ENCODE measurements at places on chromosomes 1 and 21.

GRCh38 chr1:26689504-26689903 is 6.3 kb upstream of the ARID1A start:
- DNase-seq: no peak

- DNase-seq: peak; percentile 56
These were observed 4.6 kb downstream of the DMAP1 start for GRCh38 chr1:44217809-44218410.

- no peak for DNase-seq
These were observed 3.0 kb downstream of the PLA2G2A start for GRCh38 chr1:19976317-19977003.

- DNase-seq: no peak
These were observed 110.4 kb downstream of the NFIA start for GRCh38 chr1:61192663-61193330.

- DNase-seq: no peak
These were observed 10.0 kb downstream of the NBPF3 start for GRCh38 chr1:21449906-21450305.

GRCh38 chr1:71170925-71171324 is 90.1 kb upstream of the ZRANB2 start:
- DNase-seq: no peak

DNA sequence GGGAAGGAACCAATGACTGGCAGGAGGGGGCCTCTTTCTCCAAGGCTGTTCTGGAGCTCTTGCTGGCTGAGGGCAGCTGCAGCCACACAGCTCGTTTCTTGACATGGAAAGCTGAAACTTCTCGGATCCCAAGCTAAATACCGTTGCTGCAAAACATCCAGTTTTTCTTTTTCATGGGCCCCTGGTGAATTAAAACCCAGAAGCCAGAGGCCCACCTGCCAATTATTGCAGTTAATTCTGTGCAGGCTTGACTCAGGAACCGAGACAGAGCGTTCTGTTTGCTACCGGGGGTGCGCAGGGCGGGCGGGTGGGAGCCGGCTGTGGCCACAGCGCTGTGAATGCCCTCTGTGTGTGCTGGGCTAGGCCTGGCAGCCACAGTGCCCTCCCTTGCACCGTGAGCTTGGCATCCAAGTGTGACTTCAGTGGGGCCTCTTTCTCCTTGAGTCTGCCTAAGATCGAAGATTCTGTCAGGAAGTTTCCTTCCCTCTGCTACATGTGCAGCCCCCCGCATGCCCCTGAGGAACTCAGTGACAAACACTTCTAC is 19.9 kb upstream of the KCNE2 start:
- DNase-seq: no peak

DNA sequence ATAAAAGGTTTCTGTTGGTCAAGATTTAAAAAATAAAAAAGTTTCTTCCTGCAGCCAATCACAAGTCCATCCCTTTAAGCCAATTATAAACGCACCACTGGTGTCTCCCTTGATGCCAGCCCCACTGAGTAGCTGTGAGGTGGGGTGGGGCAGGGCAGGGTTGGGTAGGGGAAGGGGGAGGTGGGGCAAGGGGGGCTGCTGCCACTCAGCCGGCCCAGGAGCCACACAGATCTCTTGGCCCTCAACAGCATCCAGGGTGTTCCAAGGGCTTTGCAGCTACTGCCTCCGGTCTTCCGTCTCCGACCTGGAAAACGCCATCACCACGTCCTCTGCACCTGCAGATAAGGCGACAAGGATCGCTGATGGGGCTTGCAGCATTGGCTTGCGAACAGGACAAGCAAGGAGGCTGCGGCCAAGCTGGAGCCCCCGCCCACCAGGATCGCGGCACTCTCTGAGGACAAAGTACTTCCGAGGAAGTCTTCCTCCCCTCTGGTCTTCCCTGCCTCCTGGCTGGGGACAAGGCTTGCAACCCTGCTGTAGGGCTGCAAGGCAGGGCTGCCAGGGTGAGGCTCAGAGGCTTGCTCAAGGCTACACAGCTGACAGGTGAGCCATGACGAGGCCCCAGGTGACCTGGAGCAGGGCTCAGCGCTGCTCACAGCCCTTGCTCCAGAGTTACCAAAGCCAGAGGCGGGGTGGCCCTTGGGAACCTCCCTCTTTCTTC is 26.8 kb upstream of the CLSTN1 start:
- no peak for DNase-seq

DNA sequence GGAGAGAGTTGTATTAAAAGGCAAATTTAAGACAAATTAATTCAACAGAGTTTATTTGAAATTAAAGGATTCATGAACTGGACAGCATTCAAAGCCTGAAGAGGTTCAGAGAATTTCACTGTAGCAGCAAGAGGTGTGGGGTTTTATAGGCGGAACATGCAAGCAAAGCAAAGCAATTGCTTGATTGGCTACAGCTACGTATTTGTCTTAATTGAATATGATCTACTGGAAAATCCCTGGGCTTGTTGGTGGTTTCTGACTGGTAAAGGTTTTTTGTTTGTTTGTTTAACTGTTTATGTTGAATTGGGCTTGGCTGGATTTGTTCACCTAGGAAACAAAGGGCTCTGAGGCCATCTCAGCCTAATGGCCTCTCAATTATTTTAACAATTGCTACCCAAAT is 61.5 kb downstream of the KCNK1 start:
- no peak for DNase-seq

DNA sequence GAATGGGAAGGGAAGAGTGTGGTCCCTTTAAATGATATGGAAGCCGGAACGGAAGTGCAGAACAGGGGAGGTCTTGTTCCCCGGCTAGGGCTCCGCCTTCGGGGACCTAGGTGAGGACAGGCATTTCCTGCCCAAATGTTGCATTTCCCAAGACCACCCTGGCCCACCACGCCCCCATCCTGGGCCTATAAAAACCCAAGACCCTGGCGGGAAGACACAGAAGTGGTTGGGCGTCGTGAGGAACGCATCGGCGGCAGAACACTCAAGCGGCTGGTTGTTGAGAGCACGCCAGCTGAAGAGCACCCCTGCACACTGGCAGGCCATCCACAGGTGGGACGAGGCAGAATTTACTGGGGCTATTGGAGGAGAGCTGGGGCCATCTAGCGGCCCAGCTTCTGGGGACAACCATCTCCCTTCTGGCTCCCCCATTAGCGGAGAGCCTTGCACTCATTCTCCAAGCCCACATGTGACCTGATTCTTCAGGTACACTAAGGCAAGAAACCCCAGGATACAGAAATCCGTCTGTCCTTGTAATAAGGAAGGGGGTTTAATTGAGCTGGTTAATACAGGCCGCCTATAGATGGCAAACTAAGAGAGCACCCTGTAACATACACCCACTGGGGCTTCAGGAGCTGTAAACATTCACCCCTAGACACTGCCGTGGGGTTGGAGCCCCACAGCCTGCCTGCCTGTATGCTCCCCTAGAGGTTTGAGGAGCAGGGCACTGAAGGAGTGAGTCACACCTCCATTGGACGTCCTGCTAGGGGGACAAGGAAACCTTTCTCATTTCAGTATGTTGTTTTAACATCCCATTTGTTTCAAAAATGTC is 1327.9 kb downstream of the BRINP3 start:
- DNase-seq: no peak

GRCh38 chr1:3011631-3012455 is 9.4 kb upstream of the ACTRT2 start:
- no peak for DNase-seq

GRCh38 chr1:117007719-117008013 is 6.1 kb downstream of the CD101 start:
- no peak for DNase-seq

- DNase-seq: no peak
These were observed 13.3 kb upstream of the TBX15 start for GRCh38 chr1:119001181-119002027.

DNA sequence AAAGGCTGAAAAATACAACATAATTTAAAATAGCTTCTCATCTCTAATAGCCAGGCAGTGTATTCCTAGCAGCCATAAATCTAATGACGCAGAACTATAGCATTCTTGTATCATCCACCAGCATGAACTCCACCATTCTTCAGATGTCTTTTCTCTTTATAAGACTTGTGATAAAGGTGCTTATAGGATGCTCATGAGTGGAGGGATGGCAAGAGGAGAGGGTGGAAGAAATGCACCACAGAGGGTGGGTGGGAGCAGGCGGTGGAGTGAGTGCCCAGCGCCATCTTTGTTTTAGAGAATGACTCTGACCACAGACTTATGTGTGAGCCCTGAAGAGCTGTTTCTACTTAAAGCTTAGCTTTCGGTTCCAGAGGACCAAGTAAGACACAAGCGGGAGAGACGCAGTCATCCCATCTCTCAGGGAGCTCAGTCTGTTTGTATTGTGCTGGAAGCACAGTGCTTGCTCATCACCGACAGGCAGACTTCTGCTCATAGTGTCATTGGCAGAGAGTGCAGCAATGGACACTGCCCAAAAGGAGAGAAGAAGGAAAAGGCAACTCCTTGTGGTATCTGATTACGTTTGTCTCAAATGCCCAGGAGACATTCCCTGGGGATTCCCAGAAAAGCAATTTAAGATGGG is 65.6 kb downstream of the KCNJ15 start:
- DNase-seq: no peak

DNA sequence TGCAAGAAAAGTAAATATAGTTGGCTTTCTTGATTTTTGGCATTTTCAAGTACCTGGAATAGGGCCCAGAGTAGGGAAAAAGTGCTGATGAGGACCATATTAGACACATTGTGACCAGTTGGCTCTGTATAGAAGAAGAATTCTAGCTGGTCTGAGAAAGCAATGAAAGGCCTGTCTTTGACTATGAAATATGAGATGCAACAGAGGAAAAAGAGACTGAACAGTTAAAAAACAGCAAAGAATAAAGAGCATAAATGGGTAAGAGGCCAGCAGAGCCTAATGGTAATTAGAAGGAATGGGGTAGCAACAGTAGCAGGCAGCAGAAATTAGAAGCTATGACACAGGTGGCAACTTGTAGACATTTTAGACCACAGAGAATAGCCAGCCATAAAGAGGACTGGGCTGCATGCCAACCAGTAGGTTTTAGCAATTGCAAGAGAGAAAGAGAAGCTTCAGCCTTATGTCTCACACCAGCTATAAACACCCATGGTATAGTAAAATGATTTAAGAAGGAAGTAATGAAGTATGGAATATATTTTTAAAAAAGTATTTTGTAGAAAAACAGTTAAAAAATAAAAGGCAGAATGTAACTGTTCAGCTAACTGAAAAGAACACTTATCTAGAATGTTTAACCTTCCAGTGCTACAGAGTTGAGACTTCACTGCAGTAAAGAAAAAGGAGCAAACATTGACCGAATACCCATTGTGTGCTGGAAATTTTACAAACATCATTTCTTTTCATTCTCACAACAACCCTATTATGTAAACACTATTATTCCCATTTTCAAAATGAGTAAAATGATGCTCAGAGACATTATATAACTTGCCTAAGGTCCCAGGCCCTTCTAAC is 114.1 kb downstream of the LHX4 start:
- no peak for DNase-seq

- no peak for DNase-seq
These were observed 624 bp downstream of the RIPK4 start for GRCh38 chr21:41765973-41766882.

- DNase-seq: no peak
These were observed 37.2 kb upstream of the AGO1 start for GRCh38 chr1:35845766-35846165.

DNA sequence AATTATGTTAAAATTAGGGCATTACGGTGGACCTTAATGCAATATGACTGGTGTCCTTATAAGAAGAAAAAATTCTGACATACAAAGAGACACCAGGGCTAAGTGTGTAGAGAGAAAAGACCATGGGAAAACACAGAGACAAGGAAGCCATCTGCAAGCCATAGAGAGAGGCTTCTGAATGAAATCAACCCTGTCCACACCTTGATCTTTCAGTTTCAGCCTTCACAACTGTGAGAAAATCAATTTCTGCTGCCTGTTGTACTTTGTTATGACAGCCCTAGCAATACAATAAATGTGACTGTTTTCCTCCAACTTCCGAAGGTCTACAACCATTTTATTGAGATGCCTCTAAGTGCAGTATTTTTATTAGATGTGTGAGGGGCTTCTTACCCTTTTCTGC is 1407.2 kb downstream of the MRPL39 start:
- no peak for DNase-seq

DNA sequence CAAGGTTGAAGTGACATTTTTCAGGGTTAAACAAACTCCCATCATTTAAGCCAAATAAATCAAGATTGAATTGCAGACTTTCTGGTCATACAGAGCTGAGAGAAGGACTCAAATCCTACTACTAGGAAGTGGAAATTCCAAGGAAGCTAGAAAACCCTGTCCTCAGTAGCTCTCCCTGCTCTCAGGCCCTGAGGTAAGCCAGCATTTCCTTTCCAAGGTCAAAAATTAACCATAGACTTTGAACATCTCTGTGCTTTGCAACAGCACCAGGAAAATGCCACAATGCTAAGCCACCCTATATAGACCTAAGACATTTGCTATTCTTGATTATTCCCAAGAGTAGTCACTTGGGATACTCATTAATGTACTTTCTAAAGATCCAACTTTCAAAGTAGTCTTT is 45.1 kb downstream of the LUZP1 start:
- no peak for DNase-seq

- no peak for DNase-seq
These were observed 70.7 kb upstream of the JUN start for GRCh38 chr1:58854576-58854975.

Measured in breast epithelium (tissue), 4 donors.